D341Med (cell line): ENCODE measurements at places on chromosomes 3 and 15.

DNA sequence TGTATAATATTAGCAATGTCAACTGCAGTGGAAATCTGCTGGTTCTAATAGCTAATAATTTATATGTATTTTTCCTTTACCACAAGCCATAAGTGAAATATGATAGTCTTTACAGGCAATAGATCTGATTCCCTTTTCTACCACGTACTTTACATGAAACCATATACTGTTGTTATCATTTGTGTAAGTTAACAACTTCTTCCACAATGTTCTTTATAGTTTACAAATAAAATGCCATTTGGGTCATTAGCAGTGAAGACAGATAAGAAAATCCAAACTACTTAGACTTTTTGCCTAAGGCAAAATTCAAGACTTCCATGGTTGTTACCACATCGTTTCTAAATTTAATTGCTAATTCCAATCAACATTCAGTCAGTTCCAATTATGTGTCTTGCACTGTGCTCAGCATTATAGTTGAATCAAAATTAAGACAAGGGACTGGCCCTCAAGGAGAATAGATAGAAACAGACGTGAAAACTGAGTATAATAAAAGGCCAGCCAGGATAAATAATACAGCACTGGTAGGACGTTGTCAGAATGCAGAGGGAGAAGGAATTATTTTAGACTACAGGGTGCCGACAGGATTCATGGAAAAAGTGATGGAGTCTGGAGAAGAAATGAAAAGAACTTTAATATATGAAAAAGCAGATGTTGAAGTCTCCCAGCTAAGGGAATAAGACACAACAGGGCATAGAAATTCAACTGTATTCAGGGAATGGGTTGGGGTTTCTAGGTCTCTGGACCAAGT is 249.8 kb downstream of the ALCAM start:
- DNase-seq = no peak

GRCh38 chr3:193932576-193932975 is 203.4 kb upstream of the HES1 start:
- DNase-seq = no peak

DNA sequence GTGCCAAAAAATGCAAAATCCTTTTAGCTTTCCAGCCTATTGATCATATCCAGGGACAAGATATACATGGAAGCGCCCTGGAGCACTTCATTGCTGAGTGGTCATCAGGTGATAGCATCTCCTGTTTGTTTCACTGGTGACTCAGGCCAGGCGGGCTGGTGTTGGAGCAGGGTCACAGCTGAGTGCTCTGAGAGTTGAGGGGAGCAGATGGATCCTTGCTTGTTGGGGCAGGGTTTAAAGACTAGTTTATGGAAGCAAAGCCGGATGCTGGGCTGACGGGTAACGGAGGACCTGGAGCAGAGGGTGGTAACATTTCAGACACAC is 405.0 kb upstream of the TPM1 start:
- no peak for DNase-seq

DNA sequence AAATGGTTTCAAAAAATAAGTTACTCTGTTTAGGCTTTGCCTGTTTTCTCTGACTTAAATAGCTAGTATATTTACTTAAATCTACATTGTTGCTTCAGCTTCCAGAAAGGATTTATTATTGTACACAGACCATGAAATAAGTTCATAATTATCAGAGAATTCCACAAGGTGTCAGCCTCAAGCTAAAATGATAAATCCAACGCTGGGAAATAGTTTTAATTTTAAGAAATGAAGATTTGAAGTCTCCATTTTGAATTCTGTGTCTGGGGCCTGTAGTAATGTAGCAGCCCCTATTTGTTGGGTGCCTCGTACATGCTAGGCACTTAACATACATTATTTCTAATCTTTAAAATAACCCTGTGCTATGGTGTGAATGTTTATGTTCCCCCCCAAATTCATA is 92.6 kb upstream of the KCNMB2 start:
- DNase-seq = no peak

DNA sequence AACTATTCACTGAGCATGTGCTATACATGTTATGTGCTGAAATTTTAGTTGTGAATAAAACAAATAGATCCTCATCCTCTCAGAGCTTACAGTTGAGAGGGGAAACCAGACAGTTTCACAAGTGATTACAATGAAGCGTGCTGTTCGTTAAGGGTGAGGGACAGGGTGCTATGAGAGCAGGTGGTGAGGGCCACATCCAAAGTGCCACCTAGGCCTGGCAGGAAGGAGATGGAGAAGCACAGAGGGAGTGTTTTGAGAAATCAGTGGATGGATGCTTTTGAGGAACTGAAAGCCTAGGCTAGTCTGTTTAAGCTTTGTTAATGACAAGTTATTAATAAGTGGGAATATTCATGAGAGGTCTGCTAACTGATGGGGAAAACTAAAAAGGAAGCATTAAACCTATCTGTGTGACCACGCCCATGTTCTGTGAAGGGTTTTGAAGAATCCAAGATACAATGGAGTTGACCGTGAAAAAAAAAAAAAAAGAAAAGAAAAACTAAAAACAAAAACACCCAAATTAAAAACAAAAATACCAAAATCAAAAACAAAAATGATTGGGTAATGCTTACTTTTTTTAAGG is 7.3 kb downstream of the MCTP2 start:
- DNase-seq = no peak

GRCh38 chr15:49986326-49986725 is 132.7 kb downstream of the ATP8B4 start:
- no peak for DNase-seq

GRCh38 chr3:54165865-54166264 is 43.5 kb downstream of the CACNA2D3 start:
- no peak for DNase-seq

DNA sequence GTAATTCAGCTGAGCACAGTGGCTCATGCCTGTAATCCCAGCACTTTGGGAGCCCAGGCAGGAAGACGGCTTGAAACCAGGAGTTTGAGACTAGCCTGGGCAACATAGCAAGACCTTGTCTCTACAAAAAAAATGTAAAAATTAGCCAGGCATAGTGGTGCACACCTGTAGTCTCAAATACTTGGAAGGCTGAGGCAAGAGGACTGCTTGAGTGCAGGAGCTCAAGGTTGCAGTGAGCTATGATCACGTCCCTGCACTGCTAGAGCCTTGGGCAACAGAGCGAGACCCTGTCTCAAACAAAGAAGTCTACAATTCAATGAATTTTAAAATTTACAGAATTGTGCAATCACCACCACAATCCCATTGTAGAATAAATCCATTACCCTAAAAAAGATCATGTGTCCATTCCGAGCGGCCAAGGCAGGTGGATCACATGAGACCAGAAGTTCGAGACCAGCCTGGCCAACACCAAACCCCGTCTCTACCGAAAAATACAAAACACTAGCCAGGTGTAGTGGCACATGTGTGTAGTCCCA is 45.2 kb downstream of the FBXO22 start:
- no peak for DNase-seq

GRCh38 chr3:177179281-177180067 is 17.8 kb downstream of the TBL1XR1 start:
- no peak for DNase-seq

DNA sequence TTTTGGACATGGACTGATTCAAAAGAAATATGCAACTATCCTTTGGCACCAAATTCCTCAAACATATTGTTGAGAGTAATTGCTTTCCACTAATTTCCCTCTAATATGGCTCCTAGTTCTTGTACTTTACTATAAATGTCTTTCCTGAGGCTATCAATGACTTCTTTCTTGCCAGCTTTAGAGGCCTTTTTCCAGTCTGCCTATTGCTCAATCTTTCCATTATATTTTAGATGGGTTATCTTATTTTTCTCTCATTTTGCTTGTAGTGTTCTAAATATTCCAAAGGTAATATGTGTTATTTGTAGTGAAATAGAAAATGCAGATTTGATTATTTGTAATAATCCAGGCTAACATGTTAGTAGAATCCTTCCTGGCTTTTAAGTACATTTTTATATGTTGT is 11.5 kb upstream of the TEX9 start:
- DNase-seq = no peak

DNA sequence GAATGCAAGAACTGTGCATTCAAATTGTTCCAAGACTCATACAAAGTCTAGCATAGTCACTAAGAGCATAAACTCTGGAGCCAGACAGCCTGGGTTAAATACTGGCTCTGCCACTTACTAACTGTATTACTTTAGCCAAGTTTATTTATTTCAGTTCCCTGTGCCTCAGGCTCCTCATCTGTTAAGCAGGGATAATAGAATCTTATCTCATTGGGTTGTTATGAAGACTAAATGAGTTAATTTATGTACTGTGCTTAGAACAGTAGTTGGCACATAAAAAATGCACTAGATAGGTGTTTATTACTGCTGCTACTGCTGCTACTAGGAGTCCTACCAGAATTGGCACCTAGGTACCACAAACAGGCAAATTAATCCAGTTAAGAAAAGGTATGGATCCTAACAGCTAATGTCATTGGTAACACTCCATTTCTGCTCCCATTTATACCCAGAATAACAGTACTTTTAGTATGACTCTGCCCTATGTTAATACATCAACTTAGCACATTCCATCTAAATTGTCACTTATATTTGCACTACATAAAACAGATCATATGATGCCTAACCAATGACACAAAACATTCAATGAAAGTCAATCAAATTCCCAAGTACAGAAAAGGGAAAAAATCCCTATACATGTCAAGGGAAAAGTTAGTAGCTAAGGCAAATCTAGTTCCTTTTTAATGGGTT is 45.7 kb downstream of the GSK3B start:
- DNase-seq = no peak

DNA sequence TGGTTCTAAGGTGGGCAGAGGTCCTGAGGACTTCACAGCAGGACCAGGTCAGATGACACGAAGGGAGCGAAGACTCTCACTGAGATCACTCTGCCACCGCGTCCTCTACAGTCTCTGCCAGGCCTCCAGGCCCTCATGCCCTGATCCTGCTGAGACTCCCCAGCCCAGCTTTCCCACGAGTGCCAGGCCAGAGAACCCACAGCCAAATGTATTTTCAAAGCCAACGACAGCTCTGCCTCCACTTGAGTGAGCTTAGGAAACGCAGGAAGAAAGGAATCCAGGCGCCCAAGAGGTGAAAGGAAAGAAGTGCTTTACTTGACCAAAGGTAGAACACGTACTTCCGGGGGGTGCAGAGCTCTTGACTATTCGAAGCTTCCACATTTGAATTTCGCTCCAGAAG is 275.0 kb downstream of the XXYLT1 start:
- DNase-seq = no peak
